ENCODE measurements at places on chromosomes 6 and 20.
A peak's percentile ranks its signal among the peaks of the same experiment; 100 is the strongest.

- no peak for DNase-seq
Observed at GRCh38 chr6:126396131-126396530, 56.2 kb downstream of the CENPW start.

- DNase-seq = no peak
Observed at GRCh38 chr6:39077882-39078594, 29.5 kb downstream of the GLP1R start.

- no peak for DNase-seq
Observed at GRCh38 chr20:38831995-38832620, 26.6 kb downstream of the PPP1R16B start.

DNA sequence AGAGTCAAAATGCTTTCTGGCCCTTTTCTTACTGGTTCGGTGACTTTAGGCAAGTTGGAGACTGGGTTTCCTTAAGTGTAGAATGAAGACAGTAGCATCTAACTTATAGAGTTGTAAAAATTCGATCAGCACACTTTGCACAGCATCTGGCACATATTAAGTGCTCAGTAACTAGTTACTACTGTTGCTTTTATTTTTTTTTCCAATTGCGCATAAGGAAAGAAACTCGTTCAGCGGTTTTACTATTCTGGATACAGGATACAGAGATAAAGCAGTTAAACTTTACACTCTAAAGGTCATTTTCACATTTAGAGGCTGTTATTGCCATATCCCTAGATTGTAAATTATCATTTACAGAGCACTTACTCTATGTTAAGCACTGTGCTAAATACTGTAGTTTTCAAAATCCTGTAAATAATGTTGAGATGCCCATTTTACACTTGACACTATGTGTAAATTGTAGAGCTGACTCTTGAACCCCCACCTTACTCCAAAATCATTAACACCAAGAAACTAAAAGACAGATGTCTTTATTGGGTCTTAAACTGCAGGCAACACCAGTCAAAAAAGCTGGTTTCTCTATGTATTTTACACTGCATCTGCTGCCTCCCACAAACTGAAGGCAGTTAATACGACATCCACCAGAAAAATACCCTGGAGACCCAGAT is 886 bp downstream of the ROMO1 start:
- DNase-seq = no peak

DNA sequence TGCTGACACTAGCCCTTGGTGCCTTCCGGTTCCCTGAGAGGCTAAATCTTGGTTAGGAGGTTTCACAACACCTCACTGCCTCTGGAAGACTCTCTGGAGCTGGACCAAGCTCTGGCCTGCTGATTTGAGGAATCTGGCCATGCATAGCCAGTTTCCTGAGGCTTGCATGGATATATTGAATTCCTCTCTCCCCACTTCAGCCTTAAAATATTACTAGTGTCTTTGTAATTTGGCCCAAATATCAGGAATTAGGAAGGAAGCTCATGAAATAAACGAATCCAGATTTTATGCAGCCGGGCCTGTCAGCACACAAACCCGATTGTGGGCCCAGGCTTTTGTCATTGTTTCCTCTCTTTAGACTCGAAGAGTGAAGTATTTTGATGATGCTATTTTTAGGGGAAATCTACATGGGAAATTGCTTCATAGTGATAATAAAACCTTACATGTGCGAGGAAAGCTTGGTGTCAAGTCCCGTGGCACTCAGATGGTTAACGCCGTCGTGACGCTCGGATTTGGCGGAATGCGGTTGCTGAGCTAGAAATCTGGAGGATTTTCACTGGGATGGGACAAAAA is 144.4 kb downstream of the PHACTR3 start:
- no peak for DNase-seq

DNA sequence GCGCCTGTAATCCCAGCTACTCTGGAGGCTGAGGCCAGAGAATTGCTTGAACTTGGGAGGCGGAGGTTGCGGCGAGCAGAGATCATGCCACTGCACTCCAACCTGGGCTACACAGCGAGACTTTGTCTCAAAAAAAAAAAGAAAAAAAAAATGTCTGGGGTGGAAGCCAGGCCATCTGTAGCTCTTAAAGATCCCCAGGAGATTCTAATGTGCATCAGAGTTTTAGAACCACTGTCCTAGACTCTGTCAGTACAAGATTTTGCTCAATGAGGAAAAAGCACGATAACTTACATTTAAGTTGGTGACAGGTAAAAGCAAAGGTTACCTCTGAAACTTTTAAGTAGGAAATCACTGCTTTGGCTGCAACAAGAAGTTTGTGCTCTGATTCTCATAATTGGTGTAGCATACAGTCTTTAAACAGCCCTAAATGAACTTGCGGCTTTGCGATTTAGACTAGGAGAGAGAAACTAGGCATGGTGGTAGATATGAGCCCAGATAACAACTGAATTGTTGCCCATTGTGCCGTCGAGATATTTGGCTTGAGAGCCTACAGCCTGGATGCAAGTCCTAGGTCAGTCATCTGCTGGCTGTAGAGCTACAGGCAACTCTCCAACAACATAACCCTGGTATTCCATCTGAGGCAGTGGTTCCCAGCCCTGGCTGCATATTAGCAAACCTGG is 67.2 kb downstream of the BACH2 start:
- DNase-seq = no peak

DNA sequence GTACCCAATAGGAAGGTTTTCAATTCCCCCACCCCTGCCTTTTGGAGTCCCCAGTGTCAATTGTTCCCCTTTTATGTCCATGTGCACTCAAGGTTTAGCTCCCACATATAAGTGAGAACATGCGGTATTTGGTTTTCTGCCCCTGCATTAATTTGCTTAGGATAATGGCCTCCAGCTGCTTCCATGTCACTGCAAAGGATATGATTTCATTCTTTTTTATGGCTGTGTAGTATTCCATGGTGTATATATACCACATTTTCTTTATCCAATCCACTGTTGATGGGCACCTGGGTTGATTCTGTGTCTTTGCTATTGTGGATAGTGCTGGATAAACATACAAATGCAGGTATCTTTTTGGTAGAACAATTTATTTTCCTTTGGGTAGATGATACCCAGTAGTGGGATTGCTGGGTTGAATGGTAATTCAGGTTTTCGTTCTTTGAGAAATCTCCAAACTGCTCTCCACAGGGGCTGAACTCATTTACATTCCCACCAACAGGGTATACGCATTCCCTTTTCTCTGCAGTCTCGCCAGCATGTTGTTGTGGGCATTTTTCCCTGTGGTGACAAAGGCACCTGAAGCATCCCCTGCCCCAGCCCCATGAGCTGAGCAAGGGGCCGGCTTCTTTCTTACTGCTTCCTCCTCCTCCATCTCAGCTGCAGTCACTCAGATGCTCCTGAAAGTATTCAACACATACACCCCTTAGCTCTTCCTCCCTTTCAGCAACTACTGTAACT is 66.7 kb downstream of the ELOVL2 start:
- DNase-seq = no peak

DNA sequence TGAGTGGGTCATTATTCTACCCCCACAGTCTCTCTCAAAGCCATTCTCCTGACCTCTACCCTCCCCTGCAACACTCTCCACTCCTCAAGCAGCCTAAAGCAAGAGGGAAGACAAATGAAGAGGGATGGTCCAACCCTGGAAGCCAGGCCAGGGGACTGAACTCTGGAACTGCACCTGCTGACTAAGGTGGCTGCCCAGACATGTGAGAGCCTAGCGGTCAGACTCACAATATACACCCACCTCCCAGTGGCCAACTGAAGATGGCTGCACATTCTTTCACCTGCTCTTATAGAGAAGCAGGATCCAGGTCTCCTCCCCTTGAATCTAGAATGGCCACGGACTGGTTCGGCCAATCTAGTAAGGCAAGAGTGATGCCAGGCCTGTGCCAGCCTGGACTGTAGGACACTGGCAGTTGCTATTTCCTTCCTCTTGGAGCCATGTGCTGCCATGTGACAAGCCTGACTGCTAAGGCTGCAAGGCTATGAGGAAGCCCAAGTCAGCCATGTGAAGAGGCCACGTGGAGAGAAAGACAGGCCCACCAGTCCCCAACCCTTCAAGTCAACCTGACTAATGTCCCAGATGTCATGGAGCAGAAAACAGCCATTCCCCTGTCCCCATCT is 31.8 kb downstream of the ACSS1 start:
- no peak for DNase-seq

DNA sequence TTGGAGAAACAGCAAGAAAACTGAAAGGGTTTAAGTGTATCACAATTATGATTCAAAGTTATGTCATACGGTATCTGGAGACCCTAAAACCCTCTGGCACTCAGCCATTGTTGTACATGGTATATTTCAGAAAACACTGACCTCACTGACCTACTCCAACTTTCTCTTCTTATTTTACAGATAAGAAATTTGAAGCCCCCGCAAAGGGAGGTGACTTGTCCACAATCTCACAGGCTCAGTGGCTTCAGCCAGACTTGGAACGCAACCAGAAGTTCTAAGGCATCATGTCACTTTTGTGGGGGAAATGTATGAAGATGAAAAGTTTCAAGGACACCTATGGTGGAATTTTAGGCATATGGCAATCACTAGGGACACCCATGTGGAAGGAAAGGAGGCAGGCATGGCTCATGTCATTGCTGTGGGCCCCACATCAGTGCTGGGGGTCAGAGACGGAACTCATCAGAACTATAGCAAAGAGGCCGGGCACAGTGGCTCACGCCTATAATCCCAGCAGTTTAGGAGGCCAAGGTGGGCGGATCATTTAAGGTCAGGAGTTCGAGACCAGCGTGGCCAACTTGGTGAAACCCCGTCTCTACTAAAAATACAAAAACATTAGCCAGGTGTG is 5.2 kb upstream of the TRIB3 start:
- DNase-seq = no peak

DNA sequence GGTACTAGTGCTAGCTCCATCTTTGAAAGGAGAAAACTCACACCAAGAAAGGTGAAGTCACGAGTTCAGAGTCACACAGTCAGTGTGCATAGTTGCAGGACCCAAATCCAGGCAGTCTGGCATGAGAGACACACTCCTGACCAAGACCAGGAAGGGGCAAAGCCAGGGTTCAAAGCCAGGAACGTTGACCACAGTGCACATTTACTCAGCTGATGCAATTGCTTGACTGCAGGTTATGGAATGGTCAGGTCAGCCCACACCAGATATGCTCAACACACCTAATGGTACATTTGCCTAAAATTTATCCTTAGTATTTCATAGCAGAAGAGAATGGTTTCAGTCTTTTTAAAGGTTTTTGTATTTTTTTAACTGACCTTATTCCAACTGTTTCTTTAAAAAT is 37.7 kb downstream of the TGM6 start:
- no peak for DNase-seq

- DNase-seq = no peak
Observed at GRCh38 chr20:6577451-6577850, 190.0 kb upstream of the BMP2 start.

- DNase-seq = no peak
Observed at GRCh38 chr6:26366504-26366903, 1.5 kb downstream of the BTN3A2 start.

DNA sequence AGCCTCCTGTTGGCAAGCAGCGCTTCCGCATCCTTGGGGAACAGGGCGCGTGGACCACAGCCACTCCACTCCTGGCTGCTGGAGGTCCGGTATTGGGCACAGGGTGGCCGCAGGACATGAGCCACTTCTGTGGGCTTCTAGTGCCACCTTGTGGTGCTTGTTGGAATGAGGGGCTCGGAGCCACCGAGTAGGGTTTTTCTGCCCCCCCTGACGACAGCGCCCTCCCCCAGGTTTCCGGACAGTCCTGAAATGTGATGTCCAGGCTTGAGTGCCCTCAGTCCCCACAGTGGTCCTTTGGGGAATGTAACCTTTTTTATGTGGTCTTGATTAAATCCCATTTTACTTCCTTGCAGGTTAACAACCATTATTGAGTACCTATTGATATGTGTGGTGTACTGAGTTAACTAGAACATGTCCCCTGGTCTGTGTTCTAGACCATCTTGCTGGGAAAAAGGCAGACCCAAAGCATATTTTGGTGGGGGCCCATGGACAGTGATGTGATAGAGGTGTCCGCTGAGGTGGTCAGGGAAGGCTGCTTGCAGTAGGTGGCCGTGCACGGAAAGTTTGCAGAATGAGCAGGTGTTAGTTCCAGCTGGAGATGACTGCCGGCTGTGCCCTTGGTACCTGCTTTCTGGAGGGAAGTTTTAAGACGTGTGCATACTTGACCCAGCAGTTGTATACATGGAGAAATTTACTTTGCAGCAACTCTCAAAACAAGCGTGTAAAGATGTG is 70.0 kb downstream of the PTPN1 start:
- DNase-seq = peak; percentile 42

GRCh38 chr20:2839732-2840137 is 720 bp downstream of the PCED1A start:
- no peak for DNase-seq

DNA sequence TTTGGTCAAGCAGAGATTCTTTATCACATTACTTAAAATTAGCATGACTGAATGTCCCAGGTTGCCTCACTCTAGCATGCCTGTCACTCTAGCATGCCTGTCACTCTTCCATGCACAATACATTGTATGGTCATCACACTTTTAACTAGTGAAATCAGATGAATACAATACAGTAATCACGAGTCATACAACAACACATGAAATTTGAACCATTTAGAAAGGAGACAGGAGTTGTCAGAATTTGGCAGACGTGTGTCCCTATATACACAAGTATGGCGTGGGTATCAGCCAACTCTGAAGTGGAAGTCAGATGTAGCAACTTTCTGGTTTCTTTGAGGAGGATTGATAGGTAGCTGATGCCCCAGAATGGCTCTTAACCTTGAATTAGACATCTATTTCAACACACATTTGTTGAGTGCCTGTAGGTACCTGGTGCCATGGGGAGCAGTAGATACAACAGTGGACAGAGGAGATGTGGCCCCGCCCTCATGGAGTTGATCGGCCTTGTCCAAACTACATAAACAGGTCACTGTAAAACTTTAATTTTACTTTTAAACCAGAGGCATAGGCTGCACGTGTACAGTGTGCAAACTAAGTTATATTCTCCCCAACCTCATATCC is 116.1 kb upstream of the TIAM2 start:
- DNase-seq = no peak

DNA sequence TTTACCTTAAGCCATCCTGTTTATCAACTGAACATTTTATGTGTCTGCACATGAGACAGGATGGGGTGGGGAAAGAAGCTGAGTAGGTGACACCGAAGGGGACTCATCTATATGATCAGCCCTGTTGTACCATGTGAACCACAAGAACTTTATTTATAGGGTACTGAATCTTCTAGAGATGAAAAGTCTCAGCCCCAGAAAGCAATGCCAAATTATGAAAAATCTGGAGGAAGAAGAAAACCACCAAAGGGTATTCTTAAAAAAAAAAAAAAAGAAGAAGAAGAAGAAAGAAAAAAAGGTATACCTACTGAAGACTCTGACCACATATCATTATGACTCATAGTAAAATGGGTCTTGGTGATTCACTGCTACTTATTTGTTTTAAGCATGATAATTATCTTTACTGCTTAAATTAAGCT is 39.8 kb upstream of the HBS1L start:
- DNase-seq = no peak

GRCh38 chr6:8149350-8149749 is 47.0 kb upstream of the EEF1E1 start:
- no peak for DNase-seq

GRCh38 chr20:42376131-42376530 is 758.0 kb upstream of the CHD6 start:
- DNase-seq = no peak

GRCh38 chr6:48073976-48074767 is 36.8 kb downstream of the PTCHD4 start:
- DNase-seq = no peak

GRCh38 chr6:132524646-132525045 is 11.7 kb upstream of the STX7 start:
- no peak for DNase-seq

GRCh38 chr6:117512056-117512828 is 29.8 kb downstream of the DCBLD1 start:
- no peak for DNase-seq

GRCh38 chr20:18284805-18285533 is 3.4 kb upstream of the ZNF133 start:
- DNase-seq = no peak

GRCh38 chr20:20203784-20204183 is 151.5 kb downstream of the CFAP61 start:
- DNase-seq = no peak

Data from HCT116 (cell line).